ENCODE measurements at places on chromosomes 5 and 9. TPM values are rescaled to one million over a fixed set of nuclear protein-coding genes. Genes with fewer than 3 reads are reported as not detected.

- no peak for DNase-seq
Measured at GRCh38 chr5:159052401-159053011, 47.2 kb downstream of the EBF1 start.

The IFNB1 gene
- not detected for total RNA-seq

The CNTNAP3 gene
- 10.2 TPM for total RNA-seq

DNA sequence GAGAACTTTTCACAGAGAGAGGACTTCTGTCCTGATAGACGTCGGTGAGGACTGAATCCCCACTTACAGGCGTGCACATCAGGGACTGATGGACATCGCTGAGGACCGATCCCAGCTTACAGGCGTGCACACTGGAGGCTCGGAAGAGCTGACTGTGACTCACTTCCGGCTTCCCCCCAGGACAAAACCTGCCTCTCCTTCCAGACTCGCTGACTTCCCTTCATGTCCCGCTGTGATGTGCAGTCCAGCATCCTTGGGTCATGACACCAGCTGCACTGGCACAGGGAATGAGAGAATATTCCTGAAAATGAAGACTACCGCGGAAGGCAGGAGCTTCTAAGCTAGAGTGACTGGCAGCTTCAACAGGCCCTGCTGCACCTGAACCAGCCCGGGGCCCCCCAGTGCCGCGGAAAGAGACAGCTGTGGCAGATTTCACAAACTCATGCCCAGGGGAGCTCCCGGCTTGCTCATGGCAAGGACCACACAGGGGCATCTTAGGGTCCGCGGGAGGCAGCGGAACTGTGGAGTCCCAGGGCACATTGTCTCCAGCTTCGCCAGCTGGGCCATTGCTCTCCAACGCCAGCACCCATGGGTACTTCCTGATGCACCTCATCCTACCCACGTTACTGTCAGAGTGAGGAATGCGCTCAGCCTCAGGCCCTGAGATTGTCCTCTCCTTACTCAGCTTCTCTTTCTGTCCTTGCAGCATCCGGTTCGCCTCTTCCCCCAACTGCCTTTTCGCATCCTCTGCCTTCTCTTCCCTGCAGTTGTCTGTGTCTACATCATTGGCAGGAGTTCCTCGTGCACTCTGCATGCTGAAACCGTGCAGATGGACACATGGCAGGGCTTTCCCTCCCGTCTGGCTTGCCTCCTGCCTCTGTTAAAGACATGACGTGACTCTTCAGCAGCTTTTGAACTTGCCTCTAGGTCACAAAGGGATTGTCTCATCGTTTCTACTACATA is 29.5 kb downstream of the SURF6 start:
- DNase-seq = peak; percentile 76

DNA sequence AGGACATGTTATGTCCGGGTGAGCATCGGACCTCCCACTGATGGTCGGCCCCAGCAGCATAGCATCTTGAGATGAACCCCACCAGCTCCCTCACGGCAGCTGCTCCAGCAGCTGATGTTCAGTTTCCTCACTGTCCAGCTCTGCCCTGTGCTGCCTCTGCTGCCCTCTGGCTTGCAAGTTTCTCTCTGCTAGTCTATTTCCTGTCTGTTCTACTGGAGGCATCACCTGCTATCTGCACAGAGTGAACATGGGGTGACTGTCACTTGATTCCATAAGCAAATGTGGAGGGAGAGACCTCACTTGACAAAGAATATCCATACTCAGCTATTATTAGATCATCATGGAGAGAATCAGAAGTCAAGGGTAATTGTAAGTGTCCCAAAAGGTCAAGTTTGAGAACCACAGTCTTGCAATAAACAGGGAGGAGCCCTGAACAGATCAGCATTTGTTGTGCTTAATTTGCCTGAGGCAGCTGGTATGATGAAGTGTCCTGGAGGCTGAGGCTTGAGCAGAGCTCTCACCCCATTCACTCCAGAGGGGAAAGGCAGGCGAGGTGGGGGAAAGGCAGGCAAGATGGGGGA is 702.8 kb downstream of the SEMA5A start:
- DNase-seq = peak; percentile 24

DNA sequence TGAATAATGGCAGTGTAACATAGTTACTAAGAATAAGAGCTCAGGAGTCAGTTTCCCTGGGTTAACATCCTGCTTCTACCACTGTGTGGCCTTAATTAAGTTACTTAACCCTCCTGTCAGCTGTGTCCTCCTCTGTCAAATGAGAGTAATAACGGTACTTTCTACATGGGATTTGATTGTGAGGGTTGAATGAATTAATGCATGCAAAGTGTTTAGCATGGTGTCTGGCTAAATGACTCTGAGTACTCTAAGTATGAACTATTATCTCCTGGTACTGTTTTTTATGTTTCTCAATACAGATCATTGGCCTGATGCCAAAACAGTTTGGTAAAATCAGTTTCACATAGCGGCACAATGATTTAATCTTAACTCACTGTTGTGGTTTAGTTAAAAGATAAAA is 19.6 kb downstream of the ZNF131 start:
- DNase-seq = no peak

The NR2F1 gene
- 10.0 TPM for total RNA-seq

The SH3GL2 gene
- not detected for total RNA-seq

DNA sequence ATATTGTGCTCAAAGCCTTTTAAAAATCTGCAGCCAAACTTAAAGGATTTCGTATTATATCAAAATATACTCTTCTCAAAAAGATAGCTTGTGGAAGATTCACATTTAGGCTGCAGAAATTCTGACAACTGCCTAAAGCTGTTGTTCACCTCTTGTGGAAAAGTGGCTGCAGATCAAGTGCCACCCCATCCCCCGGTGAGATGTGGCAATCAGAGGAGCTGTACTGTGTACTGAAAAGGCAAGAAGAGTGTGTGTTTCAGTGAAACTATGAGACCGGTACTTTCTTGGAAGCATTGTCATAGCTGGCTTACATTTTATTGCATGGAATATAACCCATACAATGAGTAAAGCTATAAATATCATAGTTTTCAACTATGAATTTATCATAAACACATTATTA is 64.3 kb downstream of the CDH18 start:
- no peak for DNase-seq

The PPP2R2B gene
- total RNA-seq = 5.0 TPM

GRCh38 chr5:7391215-7391614 is 4.7 kb upstream of the ADCY2 start:
- DNase-seq = peak; percentile 38

Data from Daoy (cell line).